ENCODE measurements at places on chromosomes 5 and 9.

GRCh38 chr9:122402403-122402871 lies 31.6 kb downstream of the PTGS1 start:
- no peak for DNase-seq

GRCh38 chr5:20524991-20525529 lies 537.1 kb upstream of the CDH18 start:
- no peak for DNase-seq

GRCh38 chr9:110048976-110049698 lies 158.8 kb downstream of the C9orf152 start:
- no peak for DNase-seq

DNA sequence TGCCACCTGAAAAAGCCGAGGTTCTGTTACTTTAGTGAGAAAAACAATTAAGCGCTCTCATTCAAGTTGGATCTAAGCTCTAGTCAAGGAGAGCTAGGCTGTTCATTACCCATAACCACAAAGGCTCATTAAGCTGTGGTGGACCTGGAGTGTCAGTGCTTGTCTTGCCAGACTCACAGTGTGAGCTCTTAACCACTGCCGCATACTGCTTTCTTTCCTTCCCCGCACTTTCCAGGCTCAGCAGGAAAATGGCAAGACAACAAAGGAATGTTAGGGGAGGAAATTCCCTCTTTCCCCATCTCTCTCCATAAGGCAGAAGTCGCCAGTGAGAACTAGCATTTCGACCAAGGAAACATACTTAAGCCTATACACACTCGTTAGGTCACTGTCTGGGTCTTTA lies 467.3 kb downstream of the ENC1 start:
- DNase-seq = no peak

DNA sequence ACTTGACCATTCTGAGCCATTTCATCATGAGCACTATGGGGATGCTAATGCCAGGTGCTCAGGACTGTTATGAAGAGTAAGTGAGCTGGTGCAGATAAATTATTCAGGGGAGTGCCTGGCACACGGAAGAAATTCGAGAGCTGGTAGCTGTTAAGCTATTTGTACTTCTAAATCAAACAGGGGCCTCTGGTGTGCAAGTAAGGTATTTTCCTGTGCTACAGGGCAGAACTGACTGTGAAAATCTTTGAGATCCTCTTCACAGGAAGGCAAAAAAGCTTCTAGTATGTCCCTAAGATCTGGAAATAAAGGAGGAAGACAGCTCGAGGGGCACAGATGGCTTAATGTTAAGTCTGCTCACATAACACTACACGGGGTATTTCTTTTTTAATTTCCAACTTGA lies 106.3 kb upstream of the SPOCK1 start:
- no peak for DNase-seq

DNA sequence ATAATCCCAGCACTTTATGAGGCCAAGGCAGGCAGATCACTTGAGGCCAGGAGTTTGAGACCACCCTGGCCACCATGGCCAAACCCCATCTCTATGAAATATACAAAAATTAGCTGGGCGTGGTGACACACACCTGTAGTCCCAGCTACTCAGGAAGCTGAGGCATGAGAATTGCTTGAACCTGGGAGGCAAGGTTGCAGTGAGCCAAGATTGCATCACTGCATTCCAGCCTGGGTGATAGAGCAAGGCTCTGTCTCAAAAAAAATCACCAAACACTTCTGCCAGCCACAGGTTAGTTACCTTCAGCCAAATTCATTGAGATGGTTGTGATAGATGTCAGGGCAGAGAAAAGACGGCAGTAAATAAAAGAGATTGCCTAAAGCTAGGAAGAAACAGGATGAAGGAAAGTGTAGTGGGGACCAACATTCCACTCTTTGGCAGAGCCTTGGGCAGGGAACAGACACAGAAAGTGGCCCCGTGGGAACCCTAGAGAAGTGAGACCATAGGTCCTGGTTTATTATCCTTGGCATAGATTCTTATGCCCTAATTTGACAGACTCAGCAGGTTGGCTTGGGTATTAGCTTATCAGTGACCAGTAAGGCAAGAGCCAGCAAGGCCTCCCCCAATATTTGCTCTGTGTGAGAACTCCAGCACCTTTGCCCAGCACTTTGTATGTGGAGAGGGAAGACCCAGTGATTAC lies 5.5 kb upstream of the CEP120 start:
- DNase-seq = no peak

- no peak for DNase-seq
Measured at GRCh38 chr9:105877721-105878120, 183.4 kb downstream of the TMEM38B start.

- DNase-seq = no peak
Measured at GRCh38 chr9:119951090-119951489, 581.9 kb upstream of the BRINP1 start.

- no peak for DNase-seq
Measured at GRCh38 chr5:79346420-79346824, 110.5 kb downstream of the JMY start.

DNA sequence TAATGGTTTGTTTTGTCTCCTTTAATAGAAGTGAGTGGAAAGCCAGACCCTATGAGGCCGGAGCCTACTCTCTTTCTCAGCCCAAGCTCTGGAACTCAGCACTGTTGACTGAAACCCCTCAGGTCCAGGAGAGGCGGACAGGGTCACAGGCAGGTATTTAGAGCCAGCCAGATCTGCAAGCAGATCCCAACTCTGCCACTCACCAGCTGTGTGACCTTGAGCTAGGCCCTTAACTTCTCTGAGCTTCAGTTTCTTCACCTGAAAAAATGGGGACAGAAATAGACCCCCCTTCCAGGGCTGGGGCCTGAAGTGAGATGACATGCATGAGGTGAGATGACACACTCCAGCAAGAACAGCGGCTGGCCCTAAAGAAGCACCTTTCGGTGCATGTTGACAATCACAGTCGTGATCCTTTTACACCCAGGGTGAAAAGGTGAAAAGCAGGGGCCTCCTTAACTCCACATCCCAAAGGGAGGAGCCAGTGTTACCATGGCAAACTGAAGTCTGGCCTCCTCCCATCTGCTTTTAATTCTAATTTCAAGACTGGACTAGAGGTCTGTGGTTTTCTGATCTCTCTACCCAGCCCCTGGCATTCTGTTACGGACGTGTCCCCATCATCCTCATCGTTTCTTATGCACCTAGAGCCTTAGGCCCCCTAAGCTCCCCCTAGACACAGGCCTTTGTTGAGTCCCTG lies 27.2 kb downstream of the MORN5 start:
- no peak for DNase-seq

DNA sequence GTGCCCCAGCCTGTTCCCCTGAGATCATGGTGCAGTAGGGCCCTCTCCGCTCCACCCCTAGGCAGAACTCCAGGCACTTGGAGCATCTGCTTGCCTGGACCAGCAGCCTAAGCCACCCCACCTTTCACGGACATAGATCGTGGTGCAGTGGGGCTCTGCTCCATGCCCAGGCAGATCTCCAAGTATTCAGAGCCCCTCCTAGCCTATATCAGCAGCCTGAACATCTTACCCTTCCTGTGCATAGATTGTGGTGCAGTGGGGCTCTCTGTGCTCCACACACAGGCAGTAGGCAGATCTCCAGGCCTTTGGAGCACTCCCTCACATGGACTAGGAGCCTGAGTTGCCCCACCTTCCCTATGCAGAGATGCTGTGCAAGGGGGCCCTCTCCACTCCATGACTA lies 103.0 kb downstream of the GLIS3 start:
- no peak for DNase-seq

GRCh38 chr5:171970826-171971225 lies 35.6 kb downstream of the FBXW11 start:
- no peak for DNase-seq

DNA sequence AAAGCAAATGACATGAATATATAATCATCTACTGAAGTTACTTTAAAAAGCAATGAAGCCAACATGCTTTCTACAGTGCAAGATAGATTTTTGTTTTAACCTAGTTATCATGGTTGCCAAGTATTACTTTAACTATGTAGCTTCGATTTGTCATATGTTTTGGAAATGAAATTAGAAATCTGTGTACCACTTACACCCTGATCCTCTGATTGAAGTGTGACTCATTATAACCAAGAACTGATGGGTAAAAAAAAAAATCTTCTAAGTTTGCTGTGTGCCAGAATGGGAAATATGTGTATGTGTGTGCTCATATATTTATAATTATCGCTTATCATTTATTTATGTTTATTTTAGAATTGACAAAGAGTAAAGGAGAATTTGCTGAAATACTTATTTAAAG lies 9.1 kb upstream of the CDC42SE2 start:
- no peak for DNase-seq

GRCh38 chr5:36073595-36074216 lies 7.0 kb upstream of the UGT3A2 start:
- no peak for DNase-seq

DNA sequence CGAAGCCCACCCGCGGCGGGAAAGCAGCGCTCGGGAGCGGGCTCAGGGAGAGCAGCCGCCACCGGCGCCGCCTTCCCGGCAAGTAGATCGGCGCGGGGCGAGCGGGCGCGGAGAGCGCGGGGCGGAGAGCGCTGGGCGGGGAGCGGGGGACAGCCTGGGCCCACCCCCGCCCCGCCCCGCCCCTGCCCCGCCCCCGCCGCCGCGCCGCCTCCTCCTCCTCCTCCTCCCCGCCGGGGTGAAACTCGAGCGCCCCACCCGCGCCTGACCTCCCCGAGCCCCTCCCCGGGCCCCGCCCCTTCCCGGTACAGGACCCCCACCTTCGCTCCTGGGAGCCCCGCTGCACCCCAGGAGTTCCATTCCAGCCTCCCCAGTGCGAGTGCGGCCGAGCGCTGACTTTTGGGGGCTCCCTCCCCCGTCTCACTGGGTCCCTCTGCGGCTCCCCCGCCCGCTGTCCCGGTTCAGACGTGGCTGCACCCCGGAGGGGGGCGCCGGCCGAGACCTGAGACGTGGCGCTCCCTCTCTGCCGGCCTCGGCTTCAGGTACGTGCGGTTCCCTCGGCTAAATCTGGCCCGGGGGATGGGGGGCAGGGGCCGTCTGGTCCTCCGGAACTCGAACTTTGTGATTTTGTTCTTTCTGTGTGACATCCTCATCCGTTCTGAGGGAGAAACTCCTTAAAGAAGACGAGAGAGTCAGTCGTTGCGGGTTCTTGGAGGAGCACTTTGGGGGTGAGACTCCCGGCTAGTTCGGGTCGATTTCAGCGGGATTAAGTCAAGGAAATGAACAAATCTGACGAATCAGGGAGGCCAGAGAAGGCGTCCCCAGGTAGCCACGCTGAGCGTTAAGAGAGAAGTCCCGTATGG lies at the start of gene SEMA5A:
Gene SEMA5A (minus strand): TSS at position 84 of the 860 bp plus-strand sequence. CDS start 166,129 bp downstream, outside the sequence.
- no peak for DNase-seq

DNA sequence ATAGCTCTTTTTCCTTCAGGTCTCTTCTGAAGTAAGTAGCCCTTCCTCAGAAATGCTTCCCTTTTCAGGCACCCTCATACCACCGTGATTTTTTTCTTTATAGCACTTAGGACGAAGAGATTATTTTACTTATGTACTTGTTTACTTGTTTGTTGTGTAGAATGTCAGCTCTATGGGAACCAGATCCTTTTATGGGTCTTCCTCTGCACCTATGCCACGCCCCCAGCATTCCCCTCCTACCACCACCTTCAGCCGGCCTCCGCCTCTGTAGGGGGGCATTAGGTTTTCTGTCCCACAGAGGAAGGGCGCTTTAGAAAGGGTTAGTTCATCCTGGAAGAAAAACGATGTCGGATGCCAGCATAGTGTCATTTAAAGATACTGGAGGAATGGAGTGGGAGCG lies 1.8 kb downstream of the CDKN2B-AS1 start:
- DNase-seq = no peak

DNA sequence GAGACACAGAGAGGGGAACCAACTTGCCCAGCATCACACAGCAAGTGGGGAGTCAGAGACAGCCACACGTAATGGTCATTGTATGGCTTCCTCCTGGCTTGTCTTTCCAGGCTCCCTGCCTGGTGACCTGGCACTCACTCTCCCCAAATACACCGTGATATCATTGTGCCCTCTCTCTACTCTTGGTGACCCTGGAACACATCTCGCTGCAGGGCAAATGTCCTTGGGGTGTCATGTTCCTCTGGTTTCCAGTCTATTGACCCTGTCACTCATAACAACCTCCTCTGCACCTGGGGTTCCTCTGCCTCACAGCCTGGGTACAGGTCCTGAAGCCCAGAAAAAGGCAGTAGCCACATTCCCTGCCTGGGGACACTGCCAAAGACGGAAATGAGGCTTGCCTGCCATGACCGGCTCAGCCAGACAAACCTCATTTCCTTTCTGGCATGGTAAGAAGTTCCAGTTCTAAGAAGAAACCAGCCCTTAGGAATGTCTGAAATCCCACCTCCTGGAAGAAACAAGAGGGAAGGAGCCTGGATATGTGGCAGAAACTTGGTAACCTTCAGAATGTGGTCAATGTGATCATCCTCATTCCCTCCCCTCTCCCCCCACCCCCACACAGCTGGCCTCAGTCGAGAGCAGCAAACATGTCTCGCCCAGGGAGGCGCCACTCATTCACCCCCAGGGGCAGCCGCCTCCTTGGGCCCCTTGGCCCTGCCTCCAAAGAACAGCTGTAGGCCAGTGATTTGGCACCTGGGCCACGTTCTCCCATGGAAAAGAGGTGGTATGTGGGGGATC lies 30.6 kb upstream of the SMU1 start:
- DNase-seq = no peak

DNA sequence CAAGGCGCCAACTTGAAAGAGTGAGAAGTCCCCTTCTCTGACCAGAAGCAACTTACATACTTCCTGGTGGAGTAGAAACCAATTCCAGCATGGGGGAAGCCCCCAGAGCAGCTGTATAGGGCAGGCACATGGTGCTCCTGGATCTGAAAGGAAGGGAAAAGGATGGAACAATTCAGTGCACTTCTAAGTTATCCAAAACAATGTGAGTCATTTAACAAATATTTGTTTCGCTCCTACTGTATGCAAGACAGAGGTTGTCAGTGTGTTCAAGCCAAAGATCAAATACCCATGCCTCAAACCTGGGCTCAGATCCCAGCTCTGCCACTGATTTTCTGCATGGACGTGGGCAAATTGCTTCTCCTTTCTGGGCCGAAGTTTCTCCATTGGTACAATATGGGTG lies 67.1 kb downstream of the LHX2 start:
- DNase-seq = no peak

DNA sequence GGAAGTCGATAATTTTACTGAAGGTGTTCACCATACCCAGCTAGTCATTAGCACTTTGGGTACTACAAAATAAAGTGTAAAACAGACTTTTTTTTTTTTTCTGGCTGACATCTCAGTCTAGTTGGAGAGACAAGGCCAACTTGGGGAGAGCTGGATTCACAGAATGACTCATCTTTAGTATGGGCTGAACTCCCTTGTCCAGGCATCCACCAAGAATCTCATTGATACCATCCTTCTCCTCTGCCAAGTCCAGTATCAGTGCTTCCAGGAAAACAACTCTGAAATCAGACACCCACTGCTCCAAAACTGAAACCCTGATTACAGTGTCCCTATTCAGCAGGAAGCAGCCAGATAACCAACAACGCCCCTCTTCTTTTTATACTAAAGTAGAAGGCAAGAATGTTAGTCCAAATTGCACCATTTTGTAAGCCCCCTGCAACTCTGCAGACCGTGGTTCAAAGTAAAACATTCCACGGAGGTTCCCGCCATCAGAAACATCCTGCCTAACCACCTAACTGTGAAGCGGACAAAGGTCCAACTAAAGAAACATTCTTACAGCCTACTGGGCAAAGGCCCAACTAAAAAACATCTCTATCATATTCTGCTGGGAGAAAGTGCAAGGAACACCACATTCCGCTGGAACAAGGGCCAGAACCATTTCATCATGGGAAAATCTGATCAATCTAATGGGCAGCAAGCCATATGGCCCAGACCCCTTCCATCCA lies 728.2 kb downstream of the BRINP1 start:
- no peak for DNase-seq

GRCh38 chr5:5156471-5157082 lies 16.4 kb downstream of the ADAMTS16 start:
- DNase-seq = no peak

- no peak for DNase-seq
Measured at GRCh38 chr5:6450319-6450833, 1.7 kb downstream of the UBE2QL1 start.

Measured in stimulated activated CD4-positive, alpha-beta T cell treated with anti-CD3 and anti-CD28 coated beads, Interleukin-1b, Interleukin-23, amount 100 ng/mL, for 1 hour (primary cell).